ENCODE measurements at places on chromosomes 11 and 22. TPM values are rescaled to one million over a fixed set of nuclear protein-coding genes. Genes with fewer than 3 reads are reported as not detected.

The VPREB1 gene
- not detected for total RNA-seq

The F2 gene
- total RNA-seq: not detected

The RTN4RL2 gene
- total RNA-seq: 1.8 TPM

The EFCAB6 gene
- 9.8 TPM for total RNA-seq

The OR51B2 gene
- total RNA-seq: 1.6 TPM

The KRTAP5-8 gene
- total RNA-seq: not detected

The OR2AG1 gene
- total RNA-seq: not detected

The MIOX gene
- not detected for total RNA-seq

The CBL gene
- total RNA-seq: 13.1 TPM

The OR51I1 gene
- total RNA-seq: 0.44 TPM

The VSIG10L2 gene
- 3.6 TPM for total RNA-seq

The OR2AG2 gene
- total RNA-seq: 0.44 TPM

Data from breast epithelium (tissue), 4 donors.